Mesendoderm (in vitro differentiated cells): ENCODE measurements at places on chromosomes 11 and 22.

- no peak overlapping the region for H3K27ac ChIP-seq
- no peaks in the 10 kb centered on the region for H3K4me1 ChIP-seq
- H3K36me3 ChIP-seq = peaks cover 5% of the 10 kb centered on the region
- H3K4me3 ChIP-seq = no peak overlapping the region
- no peak for DNase-seq
Observed at GRCh38 chr22:50215297-50216054, 14.7 kb downstream of the SELENOO start.

DNA sequence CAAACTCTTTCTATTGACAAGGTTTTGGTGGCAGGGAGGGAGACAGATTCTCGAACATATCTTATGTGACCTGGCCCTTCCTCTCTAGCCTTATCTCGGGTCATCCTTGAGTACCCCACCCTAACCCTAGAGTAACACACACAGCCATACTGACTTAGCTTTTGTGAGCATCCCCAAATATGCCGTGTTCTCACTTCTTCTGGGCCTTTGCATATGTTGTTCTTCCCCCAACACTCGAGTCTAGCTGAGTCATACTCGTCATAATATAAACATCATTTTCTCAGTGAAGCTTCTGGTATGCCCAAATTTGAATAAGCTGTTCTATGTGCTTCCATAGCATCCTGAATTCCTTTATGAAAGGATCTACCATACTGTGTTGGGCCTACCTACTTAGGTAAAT lies 8.0 kb downstream of the TTC17 start:
- H3K4me3 ChIP-seq = no peak overlapping the region
- DNase-seq = no peak
- H3K27ac ChIP-seq = no peak overlapping the region
- no peaks in the 10 kb centered on the region for H3K36me3 ChIP-seq

GRCh38 chr11:114040706-114041211 lies 18.8 kb upstream of the ZBTB16 start:
- H3K36me3 ChIP-seq = no peaks in the 10 kb centered on the region
- H3K27ac ChIP-seq = no peak overlapping the region
- DNase-seq = no peak
- no peaks in the 10 kb centered on the region for H3K4me1 ChIP-seq

- H3K36me3 ChIP-seq = no peaks in the 10 kb centered on the region
- H3K27me3 ChIP-seq = no peaks in the 10 kb centered on the region
- no peak overlapping the region for H3K27ac ChIP-seq
- no peaks in the 10 kb centered on the region for H3K4me1 ChIP-seq
Observed at GRCh38 chr11:109076870-109077269, 345.1 kb upstream of the C11orf87 start.

- H3K27me3 ChIP-seq = no peaks in the 10 kb centered on the region
- no peak for DNase-seq
- H3K36me3 ChIP-seq = no peaks in the 10 kb centered on the region
- no peak overlapping the region for H3K4me3 ChIP-seq
- H3K27ac ChIP-seq = no peak overlapping the region
Observed at GRCh38 chr22:25536589-25536988, 27.9 kb upstream of the GRK3 start.

- DNase-seq = peak; percentile 11
- H3K4me3 ChIP-seq = no peak overlapping the region
- no peak overlapping the region for H3K27ac ChIP-seq
- no peaks in the 10 kb centered on the region for H3K36me3 ChIP-seq
Observed at GRCh38 chr22:37368058-37368457, 59.2 kb downstream of the ELFN2 start.

GRCh38 chr11:104073950-104074705 lies 37.7 kb downstream of the DDI1 start:
- H3K36me3 ChIP-seq = no peaks in the 10 kb centered on the region
- no peak overlapping the region for H3K27ac ChIP-seq
- peak; percentile 40 for DNase-seq
- H3K4me3 ChIP-seq = no peak overlapping the region

- H3K36me3 ChIP-seq = no peaks in the 10 kb centered on the region
- no peak overlapping the region for H3K4me3 ChIP-seq
- no peaks in the 10 kb centered on the region for H3K27me3 ChIP-seq
- DNase-seq = no peak
- no peaks in the 10 kb centered on the region for H3K4me1 ChIP-seq
Observed at GRCh38 chr11:76004400-76004799, 189.4 kb downstream of the UVRAG start.

- no peak overlapping the region for H3K27ac ChIP-seq
- no peaks in the 10 kb centered on the region for H3K36me3 ChIP-seq
- no peak for DNase-seq
- H3K27me3 ChIP-seq = no peaks in the 10 kb centered on the region
Observed at GRCh38 chr22:47966316-47966715, 1203.9 kb downstream of the TBC1D22A start.

DNA sequence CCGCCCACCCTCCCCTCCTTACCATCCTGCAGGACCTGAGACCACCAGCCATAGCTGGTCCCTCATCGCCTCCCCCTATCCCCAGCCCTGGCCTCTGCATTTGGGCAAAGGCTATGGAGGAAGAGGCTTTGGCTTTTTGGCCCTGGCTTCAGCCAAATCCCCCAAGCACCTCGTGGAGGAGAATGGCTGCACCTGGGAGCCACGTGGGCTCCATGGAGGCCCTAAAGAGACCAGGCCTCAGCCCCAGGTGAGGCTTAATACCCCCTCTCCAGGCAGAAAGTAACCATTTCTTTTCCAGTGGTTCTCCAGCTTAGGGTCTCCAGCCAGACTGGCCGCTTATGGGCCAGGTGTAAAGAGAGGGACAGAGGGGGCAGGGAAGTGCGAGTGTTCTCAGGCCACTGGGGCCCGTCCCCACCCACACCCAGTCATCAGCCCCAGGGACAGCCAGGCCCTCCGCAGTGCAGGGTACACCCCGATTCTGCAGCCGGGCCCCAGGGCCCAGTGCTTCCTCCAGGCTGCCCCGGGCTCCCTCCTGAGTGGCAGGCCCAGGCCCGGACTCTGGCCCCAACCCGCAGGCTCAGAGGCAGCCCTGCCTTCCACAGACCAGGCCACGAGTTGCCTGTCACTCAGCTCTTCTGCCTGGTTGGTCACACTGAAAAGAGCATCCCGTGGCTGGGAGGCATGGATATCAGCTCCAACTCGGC lies 26.4 kb downstream of the CDKN1C start:
- H3K27me3 ChIP-seq = peaks cover 17% of the 10 kb centered on the region
- no peak for DNase-seq
- H3K36me3 ChIP-seq = no peaks in the 10 kb centered on the region
- H3K4me3 ChIP-seq = no peak overlapping the region
- H3K4me1 ChIP-seq = no peaks in the 10 kb centered on the region
- no peak overlapping the region for H3K27ac ChIP-seq

- no peak overlapping the region for H3K27ac ChIP-seq
- H3K4me3 ChIP-seq = no peak overlapping the region
- peaks cover 5% of the 10 kb centered on the region for H3K4me1 ChIP-seq
- H3K27me3 ChIP-seq = no peaks in the 10 kb centered on the region
Observed at GRCh38 chr11:11582011-11582701, 39.6 kb downstream of the GALNT18 start.

- no peaks in the 10 kb centered on the region for H3K27me3 ChIP-seq
- H3K36me3 ChIP-seq = no peaks in the 10 kb centered on the region
- no peak overlapping the region for H3K27ac ChIP-seq
- no peak overlapping the region for H3K4me3 ChIP-seq
- no peaks in the 10 kb centered on the region for H3K4me1 ChIP-seq
- DNase-seq = peak; percentile 21
Observed at GRCh38 chr11:22566293-22566692, 59.3 kb downstream of the FANCF start.

DNA sequence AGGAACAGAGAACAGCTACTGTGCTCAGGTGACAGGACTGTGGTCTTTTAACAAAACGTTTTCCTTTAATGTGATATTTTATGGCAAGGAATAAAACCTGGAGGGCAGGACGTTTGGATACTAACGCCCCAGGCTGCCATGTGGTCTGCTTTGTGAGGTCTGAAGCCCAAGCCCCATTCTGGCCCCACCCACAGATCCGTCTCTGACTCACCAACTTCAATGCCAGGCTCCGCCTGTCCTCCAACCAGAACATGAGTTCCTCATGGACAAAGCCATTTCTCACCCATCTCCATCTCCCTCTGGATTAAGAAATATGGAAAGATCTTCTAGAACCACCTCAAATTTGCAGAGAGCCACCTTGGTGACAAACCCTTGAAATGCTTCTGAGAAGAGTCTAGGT lies 148.8 kb downstream of the CRYBB2 start:
- no peaks in the 10 kb centered on the region for H3K36me3 ChIP-seq
- peak; percentile 41 for DNase-seq
- H3K27ac ChIP-seq = no peak overlapping the region
- no peaks in the 10 kb centered on the region for H3K4me1 ChIP-seq
- H3K27me3 ChIP-seq = no peaks in the 10 kb centered on the region
- no peak overlapping the region for H3K4me3 ChIP-seq
